ENCODE measurements at places on chromosomes 12 and 14.

- no peak for DNase-seq
Observed at GRCh38 chr12:98385641-98386040, 129.7 kb upstream of the TMPO start.

- no peak for DNase-seq
Observed at GRCh38 chr12:130137040-130138018, 24.9 kb upstream of the FZD10 start.

GRCh38 chr12:25372969-25373817 lies 122.5 kb upstream of the KRAS start:
- DNase-seq: no peak

DNA sequence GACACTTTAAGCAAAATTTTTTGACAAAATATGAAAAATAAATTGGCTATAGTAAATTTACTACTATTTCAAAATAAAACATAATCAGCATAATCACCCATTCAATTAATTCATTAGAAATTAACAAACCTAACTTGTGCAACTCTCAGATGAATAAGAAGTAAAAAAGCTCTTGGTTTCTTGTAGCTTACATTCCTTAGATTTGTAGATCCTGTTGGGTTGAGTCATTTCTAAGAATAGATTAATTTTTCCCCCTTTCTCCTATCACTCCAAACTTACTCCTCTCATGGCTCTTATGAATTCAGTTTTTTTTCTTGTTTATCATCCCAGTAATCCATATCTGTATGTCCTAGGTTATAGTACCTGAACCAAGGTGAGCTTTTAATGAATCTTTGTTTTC lies 230.9 kb upstream of the LRIG3 start:
- no peak for DNase-seq

GRCh38 chr14:69753860-69754259 lies 13.1 kb upstream of the SRSF5 start:
- DNase-seq: no peak

- no peak for DNase-seq
Observed at GRCh38 chr14:40889126-40889525, 717.5 kb upstream of the LRFN5 start.
